Caudate nucleus (tissue), 63 donors: ENCODE measurements at places on chromosomes 1 and 21.

- DNase-seq: no peak
These were observed 550 bp upstream of the SYT11 start for GRCh38 chr1:155858800-155859233.

GRCh38 chr1:2176615-2177014 is 18.0 kb downstream of the FAAP20 start:
- DNase-seq: no peak

GRCh38 chr1:61980561-61980960 is 214.1 kb upstream of the L1TD1 start:
- peak; percentile 0 for DNase-seq

- DNase-seq: peak; percentile 48
These were observed 3.8 kb downstream of the FBXO2 start for GRCh38 chr1:11650331-11650991.

- DNase-seq: no peak
These were observed 13.5 kb downstream of the TNFSF4 start for GRCh38 chr1:173193639-173194038.

DNA sequence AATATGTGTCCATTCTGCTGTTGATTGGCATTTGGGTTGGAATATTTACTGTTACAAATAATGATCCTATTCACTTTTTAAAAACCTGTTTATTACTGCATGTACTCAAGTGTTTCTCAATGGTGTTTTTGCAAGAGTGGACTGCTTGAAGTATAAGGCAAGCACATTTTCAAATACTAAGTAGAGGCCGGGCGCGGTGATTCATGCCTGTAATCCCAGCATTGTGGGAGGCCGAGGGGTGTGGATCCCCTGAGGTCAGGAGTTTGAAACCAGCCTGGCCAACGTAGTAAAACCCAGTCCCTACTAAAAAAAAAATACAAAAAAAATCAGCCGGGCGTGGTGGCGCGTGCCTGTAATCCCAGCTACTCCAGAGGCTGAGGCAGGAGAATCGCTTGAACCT is 276.9 kb upstream of the ADGRL4 start:
- no peak for DNase-seq

DNA sequence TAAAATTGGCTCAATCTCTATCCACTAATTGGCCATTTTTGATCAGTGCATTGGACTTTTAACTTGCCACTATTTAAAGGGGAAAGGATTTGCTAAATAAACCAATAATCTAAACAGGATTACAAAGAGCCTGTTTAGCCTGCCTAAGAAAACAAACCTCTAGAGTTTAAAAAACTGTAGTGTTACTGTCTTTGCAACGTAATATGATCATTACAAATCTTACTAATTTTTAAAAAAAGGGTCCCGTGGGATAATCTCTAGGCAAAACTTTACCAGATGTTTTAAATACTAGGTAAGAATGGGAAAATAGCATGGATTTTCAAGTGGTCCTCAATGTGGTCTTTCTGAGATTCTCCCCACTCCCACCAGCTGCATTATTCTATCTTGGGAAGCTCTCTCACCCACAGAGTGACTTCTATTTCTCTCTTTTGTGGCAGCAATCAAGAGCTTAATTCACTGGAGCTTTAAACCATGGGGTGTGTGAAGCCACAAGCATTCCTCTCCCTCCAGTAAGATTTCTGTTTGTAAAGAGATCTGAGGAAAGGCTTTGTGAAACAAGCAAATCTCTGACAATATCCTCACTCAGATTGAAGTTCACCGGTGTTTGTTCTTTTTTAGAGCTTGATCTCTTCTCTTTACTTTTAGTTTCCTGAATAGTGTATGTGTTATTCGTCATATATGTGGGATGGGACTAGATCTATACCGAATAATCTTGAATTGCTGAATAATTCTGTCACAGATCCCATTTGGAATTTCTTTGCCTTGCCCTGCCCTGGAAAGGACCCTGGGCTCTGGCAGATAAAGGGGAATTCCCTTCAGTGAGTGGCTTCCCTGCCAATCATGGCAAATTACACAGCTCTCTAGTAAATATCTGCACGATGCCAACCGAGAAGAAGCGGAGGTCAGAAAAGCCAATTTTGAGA is 132.2 kb downstream of the TLR5 start:
- DNase-seq: no peak

DNA sequence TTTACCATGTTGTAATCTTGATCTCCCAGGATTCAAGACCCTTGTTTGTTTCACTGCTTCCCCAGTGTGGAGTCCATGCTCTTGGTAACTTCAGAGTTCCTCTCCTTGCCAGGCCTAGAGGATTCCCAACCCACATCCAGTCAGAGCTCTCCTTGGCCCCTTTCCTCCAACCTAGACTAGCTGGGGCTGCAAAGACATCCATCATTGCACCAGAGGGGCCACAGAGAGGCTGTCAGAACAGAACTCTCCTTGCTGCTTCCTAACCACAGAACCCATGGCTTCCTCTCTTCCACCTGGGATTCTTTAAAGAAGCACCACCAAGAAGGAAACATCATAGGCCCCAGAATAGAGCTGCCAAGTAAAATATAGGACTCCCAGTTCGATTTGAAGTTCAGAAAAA is 81.0 kb downstream of the HMGB4 start:
- no peak for DNase-seq

- no peak for DNase-seq
These were observed 231.0 kb upstream of the KIAA0040 start for GRCh38 chr1:175423605-175424004.

DNA sequence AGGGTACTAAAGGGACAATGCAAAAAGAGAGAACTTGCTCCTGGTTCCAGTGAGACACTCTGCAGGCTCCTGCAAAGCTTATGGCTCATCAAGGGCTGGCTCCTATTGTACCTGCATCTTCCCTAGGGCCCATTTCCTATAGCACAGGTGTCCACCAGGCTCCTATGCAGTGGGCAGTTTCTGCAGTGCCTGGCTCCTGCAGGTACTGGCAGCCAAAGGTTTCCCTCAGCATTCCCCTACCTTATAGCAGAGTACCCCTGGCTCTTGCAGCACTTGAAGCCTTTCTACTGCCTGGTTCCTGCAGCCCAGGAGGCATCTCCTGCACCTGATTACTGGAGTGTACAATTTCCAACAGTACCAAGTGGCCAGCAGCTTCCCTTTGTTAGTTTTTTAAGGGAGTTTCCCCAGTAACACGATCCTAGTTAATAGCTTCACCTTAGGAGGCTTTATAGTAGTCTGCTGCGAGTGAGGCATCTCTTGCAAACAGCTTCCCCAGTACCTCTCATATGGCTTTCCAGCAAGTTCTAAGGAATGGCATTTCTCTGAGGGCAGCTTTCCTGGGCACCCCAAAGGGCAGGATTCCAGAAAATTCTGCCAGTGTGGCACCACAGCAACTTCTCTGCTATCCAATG is 141.7 kb downstream of the DENND1B start:
- DNase-seq: no peak

- no peak for DNase-seq
These were observed 10.9 kb downstream of the MORC3 start for GRCh38 chr21:36330904-36331303.

- DNase-seq: no peak
These were observed 10.4 kb downstream of the DDX59 start for GRCh38 chr1:200659269-200659668.

- no peak for DNase-seq
These were observed 66.7 kb downstream of the COL18A1 start for GRCh38 chr21:45471525-45472221.

GRCh38 chr1:106836708-106837107 is 219.8 kb upstream of the PRMT6 start:
- no peak for DNase-seq

DNA sequence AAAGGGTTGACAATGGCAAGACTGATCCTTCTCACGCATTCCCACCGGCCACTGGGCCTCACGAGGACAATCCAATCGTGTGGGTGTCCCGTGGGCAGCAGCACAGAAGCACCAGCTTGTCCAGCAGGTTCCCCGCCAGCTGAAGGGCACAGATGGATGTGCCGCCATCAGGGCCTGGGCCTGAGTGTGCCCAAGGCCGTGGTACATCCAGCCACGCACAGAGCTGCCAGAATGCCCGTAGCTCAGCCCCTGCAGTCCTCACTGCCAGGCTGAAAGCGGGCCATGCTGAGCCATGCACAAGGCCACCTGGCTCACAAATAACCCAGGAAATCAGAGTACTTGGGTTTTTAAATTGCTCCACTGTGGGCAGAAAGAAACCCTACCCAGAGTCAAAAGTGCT is 7.0 kb downstream of the NPHP4 start:
- DNase-seq: no peak

DNA sequence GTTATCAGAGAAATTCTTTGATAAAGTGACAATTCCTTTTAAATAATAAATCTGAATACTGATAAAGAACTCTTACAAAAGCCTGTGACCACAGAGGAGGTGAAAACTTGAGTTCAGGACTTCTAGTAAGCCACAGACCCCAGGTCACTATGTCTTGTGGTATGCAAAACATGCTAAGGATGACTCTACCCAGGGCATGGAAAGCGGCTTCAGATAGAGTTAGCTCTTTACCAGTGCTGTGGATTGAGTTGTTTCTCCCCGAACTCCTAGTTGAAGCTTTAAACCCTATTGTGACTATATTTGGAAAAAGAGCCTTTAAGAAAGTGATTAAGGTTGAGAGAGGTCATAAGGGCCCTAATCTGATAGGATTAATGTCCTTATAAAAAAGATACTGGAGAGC is 42.3 kb downstream of the HLX start:
- DNase-seq: no peak

DNA sequence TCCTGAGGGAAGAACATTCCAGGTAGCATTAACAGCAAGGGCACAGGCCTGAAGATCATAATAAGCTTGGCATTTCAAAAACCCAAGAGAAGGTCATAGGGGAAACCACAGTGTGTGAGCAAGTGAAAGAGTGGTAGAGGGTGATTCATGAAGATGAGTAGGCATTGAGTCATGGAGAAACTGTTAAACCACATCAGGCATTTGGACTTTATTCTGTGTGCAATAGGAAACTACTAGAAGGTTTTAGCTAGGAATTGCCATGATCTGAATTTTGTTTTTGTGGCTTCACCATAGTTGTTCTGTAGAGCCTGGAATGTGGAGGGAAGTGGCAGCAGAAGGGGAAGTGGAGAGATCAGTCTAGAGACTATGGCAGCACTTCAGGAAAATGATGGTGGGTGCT is 359.0 kb upstream of the PTBP2 start:
- no peak for DNase-seq

GRCh38 chr1:189673217-189673616 is 804.4 kb downstream of the BRINP3 start:
- no peak for DNase-seq

DNA sequence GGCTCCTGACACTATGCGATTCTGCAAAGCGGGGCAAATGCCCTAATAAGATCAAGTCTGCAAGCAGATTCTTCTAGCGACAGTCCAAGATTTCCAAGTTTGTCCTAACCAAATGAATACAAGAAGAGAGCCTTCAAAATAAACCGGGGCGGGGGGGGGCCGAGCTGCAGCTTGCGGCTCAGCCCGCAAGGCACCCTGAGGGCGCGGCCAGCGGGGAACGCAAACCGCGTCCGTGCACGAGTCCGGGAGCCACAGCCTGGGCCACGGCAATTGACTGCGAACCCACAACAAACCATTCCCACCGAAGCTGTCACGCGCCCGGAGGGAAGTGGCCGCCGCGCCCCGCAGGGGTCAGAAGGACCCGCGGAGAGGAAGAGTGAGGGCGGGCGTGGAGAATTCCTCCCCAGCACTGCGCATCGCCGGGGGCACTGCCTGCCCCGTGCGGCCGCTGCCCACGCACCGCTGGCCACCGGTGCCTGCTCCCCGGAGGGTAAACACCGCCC is 687 bp downstream of the TGFBR3 start:
- DNase-seq: no peak
